Activated CD8-positive, alpha-beta T cell treated with anti-CD3 and anti-CD28 coated beads for 36 hours (primary cell): ENCODE measurements at places on chromosomes 11 and 22. TPM values are rescaled to one million over a fixed set of nuclear protein-coding genes. Genes with fewer than 3 reads are reported as not detected.

- DNase-seq: no peak
Measured at GRCh38 chr22:26709617-26710390, 52.4 kb downstream of the MIAT start.

DNA sequence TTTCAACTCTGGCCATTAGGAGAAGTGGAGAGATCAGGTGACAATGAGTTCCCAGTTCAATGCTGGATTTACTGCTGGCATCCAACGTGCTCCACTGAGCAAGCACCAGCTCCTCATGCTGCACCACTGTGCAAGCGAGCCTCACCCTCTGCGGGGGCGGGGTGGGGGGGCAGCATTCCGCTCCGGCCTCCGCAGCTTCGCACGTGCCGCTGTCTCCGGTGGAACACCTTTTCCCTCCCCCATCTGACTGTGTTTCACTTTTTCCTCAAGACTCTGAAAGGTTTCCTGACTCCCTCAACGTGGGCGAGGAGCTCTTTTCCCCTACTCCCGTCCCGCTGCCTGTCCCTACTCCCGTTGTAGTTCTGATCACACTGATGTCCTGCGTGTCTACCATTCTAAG lies 835 bp upstream of the RHOD start:
- DNase-seq: no peak

The CFAP300 gene
- total RNA-seq: not detected

DNA sequence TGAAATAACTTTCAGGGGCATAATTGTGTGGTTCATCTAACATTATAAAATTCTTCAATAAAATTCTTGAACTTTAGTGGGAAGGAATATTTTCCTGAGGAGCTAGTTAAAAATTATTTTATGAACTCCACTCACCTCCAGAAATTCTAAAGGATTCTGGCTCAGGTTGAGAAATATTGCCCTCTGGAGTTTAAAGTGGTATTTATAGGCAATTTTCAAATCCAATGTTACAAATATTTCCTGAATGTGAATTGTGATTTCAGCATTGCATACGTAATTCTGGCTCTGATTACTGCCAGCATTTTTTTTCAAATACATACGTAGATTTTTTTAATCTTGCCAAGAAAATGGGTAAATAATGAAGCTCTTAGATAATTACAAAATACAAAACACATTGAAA lies 598.2 kb upstream of the ANO3 start:
- DNase-seq: no peak

GRCh38 chr22:45772743-45773142 lies 101.1 kb downstream of the ATXN10 start:
- no peak for DNase-seq
